ENCODE measurements at places on chromosomes 3 and 15.
A peak's percentile ranks its signal among the peaks of the same experiment; 100 is the strongest.

GRCh38 chr3:48661501-48662144 lies 1.1 kb downstream of the CELSR3 start:
- peak; percentile 62 for DNase-seq

DNA sequence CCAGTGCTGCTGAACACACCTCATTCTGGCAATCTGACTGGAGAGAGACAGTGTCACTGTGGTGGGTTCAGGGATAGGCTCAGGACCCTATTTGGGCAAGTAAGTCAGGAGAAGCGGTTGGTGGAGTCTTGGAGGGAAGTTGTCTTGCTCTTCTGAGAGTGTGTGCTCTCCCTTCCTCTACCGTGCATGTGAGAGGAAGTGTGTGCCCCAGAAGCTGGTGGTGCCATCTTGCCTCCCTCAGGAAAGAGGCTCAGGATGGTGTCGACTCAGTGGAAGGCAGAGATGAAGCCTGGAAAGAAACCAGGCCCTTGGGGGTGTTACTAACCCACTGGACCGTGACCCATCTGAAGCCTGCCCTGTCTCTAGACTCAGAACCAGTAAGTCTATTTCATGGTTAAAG lies 6.8 kb upstream of the RARRES1 start:
- DNase-seq: no peak

- DNase-seq: no peak
Observed at GRCh38 chr3:173255555-173255954, 114.5 kb upstream of the SPATA16 start.

DNA sequence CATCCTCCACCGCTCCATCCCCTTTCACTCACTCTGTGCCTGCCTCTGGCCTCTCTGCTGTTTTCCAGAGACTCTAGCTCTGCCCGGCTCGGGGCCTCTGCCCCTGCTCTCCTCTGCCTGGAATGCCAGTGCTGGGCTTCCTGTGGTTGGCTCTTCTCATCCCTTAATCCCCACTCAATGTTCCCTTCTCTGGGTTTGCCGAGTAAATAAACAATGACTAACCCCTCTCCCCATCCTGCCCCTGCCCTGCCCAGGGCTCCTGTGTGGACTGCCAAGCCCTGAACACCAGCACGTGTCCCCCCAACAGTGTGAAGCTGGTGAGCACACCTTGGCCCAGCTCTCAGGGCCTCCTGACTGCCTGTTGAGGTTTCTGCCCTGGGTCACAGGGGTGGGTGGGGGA lies 12.2 kb downstream of the STAB1 start:
- DNase-seq: peak; percentile 55

GRCh38 chr3:8838234-8838633 lies 68.8 kb upstream of the OXTR start:
- DNase-seq: no peak

DNA sequence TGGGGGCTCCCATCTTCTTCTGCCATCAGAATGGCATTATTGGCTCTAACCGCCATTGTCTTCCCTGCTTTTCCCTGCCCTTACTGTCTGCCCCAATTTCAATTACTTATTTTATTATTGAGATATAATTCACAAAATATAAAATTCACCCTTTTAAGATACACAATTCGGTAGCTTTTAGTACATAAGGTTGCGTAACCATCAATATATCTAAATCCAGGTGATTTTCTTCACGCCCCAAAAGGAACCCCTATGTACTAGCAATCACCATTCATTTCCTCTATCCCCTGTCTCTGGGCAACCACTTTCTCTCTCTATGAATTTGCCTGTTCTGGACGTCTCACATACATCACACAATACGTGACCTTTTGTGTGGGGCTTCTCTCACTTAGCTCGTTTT lies 18.0 kb downstream of the RBP2 start:
- DNase-seq: no peak

DNA sequence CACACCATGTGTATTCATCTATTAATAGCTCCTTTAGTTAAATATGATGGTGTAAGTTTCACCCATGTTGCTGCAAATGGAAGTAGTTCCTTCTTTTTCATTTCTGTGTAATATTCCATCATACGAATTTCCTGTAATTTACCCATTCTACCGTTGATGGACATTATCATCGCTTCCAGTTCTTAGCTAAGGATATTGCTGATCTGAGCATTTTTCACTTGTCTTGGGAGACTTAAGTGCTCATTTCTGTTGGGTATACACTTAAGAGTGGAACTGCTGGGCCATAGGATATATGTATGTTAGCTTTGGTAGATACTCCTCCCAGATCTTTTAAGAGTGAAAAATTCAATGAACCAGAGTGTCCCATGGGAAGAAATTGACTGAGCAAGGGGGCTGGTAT lies 11.0 kb downstream of the PLIN1 start:
- no peak for DNase-seq

GRCh38 chr3:195595785-195596531 lies 12.2 kb upstream of the APOD start:
- no peak for DNase-seq

GRCh38 chr3:10557781-10558373 lies 52.5 kb upstream of the ATP2B2 start:
- DNase-seq: no peak

- DNase-seq: no peak
Observed at GRCh38 chr3:73516631-73517030, 108.1 kb downstream of the PDZRN3 start.

- DNase-seq: no peak
Observed at GRCh38 chr15:62524848-62525247, 359.8 kb upstream of the C2CD4B start.

DNA sequence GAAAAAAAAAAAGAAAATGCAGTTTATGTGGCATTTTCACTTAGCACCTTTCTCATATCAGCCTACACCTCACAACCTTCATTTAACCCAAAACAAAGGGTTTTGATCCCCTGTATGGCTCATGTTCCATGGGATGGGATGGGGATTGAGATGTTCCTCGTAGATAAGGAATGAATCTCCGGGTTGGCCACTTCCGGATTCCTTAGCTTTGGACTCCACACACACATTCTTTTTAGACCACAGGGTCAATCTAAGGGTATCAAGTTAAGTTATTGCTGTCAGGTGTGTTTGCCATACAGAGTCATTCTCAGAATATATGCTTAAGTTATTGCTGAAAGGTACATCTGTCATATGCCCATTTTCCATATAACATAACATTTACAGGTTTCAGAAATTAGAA lies 301.4 kb upstream of the TGFBR2 start:
- no peak for DNase-seq

- no peak for DNase-seq
Observed at GRCh38 chr3:127911421-127911931, 3.6 kb upstream of the KBTBD12 start.

- no peak for DNase-seq
Observed at GRCh38 chr3:29186131-29186599, 94.7 kb upstream of the RBMS3 start.

GRCh38 chr3:176375519-176375918 lies 821.8 kb downstream of the TBL1XR1 start:
- no peak for DNase-seq

GRCh38 chr3:69095636-69096035 lies 10.9 kb downstream of the ARL6IP5 start:
- DNase-seq: no peak

- no peak for DNase-seq
Observed at GRCh38 chr15:23869396-23869795, 182.3 kb upstream of the NDN start.

DNA sequence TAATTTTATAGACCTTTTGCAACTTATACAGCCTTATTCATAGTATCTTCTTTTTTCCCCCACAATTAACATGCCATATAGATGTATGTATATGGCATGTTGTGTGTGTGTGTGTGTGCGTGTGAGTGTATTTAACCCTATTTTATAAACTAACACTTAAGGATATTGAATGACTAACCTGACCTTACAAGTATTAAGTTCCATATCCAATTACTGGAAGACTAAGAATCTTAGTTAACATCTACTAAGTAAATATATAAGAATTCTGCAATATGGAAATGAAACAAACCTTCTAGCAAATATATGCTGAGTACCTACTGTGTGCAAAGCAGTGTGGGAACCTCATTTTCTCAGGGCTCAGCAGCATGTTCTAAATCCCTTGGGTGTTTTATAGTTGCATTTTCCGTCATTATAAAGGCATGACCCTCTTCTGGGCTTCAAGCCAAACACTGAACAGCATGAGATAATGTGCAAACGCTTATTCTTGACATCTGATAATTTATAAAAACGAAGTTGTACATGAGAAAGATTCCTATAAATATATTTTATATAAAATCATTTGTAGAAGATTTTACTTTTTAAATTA lies 105.5 kb downstream of the NLGN1 start:
- DNase-seq: no peak

DNA sequence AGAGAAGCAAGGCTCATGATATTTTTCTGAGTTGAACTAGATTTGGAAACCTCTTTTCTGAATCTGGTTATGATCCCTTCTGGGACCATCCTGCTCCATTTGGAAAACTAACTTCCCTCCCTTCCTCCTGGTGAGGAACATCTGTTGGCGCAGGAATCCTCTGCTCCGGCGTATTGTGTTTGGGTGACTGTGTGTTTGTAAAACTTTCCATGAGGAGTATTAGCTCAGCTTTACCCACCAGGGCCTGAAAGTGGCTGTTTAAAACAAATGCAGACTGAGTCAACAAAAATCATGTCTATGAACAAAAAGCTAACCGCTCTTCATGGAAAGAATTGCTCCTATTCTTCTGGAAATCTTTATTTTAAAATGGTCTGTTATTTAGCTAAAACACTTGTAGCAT lies 17.7 kb downstream of the STARD9 start:
- DNase-seq: no peak

- DNase-seq: no peak
Observed at GRCh38 chr3:25478964-25479726, 51.1 kb downstream of the RARB start.

GRCh38 chr15:98904544-98904943 lies 103.0 kb downstream of the PGPEP1L start:
- no peak for DNase-seq

DNA sequence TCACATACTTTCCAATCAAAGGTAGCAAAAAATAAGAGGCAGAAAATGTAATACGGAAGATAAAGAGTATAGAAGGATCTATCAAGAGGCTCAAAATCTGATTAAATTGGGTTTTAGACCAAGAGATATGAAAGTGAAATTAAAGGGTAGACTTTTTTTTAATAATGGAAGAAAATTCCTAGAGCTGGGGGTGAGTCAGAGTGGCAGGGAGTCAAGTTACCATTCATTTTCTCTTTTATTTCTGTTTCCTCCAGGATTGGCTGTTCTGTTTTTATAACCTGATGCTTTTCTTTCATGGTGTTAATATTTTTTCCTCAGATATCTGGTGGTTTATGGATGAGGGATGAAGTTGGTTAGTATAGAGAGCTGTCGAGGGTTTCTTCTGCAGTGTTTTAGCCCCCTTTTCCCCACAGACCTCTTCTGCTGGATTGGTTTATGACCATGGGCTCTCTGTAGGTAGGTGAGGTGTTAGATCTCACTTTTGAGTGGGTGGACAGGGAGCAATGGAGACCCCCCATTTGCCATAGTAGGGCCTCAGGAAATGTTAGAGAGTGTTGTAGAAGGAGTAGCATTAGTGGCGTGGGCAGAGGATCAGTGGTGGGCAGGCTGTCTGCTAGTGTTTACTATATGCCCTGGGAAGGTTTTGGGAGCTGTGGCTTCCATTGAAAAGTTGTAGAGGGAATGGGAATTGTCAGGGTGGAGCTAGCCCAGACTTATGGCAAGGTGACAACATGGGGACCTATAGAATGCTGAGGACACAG lies 201.6 kb upstream of the GOLGA6L4 start:
- no peak for DNase-seq

DNA sequence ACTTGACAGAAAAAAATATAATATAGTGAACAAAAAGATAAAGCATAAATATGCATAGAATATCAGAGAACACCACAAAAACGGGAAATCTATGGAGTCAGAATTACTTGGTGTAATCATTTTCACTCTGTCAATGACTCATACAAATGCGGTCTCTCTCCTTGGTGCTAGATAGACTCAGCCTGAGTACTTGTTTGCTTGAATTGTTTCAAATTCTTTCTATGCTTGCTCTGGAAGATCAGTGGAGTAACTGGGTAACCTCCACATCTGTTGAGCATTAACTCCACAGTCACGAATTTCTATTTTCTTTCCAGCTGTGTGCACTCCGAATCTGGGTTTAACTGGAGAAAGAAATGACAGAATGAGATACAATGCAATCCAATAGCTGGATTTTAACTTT lies 760.4 kb downstream of the ZPLD1 start:
- no peak for DNase-seq

DNA sequence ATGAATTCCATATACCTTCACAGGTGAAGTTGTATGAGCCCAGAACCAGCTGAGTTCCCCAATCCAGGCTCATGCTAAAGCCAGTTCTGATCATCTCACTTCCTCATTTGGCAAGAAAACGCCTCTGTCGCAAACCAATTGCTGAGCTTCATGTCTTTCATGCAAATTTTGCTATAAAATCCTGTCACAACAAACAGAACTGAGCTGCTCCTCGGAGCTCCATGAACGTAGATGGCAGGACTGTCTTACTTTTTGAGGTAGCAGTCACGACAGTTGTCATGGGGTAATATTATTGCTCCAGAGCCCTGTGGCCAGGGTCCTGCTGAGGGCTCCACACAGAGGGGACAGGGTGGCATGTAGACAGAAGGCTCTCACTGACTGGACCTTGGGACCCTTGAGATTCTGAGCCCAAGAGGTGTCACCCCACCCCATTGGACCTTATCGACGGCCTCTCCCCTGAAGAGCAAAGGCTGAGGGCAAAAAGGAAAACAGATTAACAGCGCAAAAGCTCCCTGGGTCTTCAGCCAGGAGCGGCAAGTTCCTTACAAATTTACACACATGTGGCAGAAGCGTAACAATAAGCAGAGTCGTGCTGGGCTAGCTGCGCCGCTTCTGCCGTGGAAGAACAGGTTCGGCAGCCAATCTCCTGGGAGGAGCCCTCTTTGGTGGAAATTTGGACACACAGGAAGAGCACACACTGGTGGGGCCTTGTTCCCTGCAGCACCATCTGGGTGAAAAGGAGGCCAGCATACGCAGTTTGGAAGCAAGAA lies 249.2 kb downstream of the OPA1 start:
- DNase-seq: no peak

GRCh38 chr15:96947296-96948229 lies 617.1 kb downstream of the NR2F2 start:
- DNase-seq: no peak

GRCh38 chr3:132661101-132661500 lies 972 bp downstream of the UBA5 start:
- DNase-seq: no peak

DNA sequence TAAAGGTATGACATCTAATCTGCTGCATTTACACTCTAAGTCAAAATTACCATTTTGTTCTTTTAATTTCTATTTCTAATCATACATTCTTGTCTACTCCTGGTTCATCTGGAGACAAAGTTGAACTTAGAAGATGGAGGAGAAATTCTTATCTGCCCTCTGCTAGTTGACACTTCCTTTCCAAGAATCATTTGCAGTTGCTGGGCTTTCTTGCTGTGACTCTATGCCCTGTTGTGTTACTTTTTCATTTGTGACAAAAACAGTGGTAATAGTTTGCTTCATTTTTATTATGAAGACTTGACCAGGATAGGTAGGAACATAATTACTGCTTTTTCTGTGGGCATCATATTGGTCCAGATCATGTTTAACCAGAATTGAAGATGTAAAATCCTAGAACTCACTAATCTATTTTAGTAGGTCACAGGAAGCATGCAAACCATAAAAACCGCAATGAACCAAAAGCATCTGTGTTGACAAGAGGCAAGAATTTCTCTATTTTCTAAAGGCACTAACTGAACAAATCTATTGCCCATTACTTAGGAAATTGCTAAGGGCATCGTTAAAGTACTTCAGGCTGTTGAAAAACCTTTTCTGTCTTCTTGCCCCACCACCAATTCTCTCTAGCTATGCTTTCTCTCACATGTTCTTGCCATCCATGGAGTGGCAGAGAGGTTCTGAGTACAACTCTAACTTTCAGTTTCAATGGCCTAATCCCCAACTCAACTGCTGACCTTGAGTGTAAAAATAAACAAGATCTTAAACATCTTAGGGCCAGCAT lies 4.2 kb upstream of the CCR2 start:
- DNase-seq: no peak

All from T1000 (cell line).